ENCODE measurements at places on chromosomes 4 and X. TPM values are rescaled to one million over a fixed set of nuclear protein-coding genes. Genes with fewer than 3 reads are reported as not detected.

ENOPH1 gene
- 21.3 TPM for total RNA-seq

GRCh38 chr4:166741742-166742141 lies 492.6 kb downstream of the SPOCK3 start:
- H3K27ac ChIP-seq, result no peak overlapping the region
- no peak overlapping the region for H3K4me3 ChIP-seq
- no peak for DNase-seq
- no peaks in the 10 kb centered on the region for H3K4me1 ChIP-seq
- no peaks in the 10 kb centered on the region for H3K36me3 ChIP-seq

GRCh38 chr4:175961604-175962003 lies 104.0 kb upstream of the WDR17 start:
- H3K4me1 ChIP-seq, result no peaks in the 10 kb centered on the region
- no peaks in the 10 kb centered on the region for H3K36me3 ChIP-seq
- no peaks in the 10 kb centered on the region for H3K27me3 ChIP-seq
- no peak for DNase-seq
- H3K4me3 ChIP-seq, result no peak overlapping the region

DNA sequence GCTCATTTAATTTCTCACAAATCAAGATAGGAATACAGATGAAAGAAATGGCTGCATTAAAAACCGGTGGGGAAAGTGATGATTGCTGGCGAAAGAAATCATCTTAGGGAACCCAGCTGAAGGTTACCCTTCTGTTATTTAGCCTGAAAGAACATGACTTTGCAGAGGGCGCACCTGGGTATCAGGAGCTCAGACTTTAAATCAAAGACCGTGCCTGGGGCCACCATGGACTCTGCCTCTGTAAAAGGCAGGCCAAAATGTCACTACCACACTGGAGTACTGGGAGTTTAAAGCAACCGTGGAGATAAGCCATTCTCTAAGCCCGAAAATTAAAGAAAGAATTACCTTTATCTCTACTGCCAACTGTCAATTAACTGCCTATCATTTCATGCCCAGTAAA lies 24.3 kb downstream of the GPC3 start:
- H3K36me3 ChIP-seq, result no peaks in the 10 kb centered on the region
- no peaks in the 10 kb centered on the region for H3K27me3 ChIP-seq
- H3K4me3 ChIP-seq, result no peak overlapping the region
- no peaks in the 10 kb centered on the region for H3K4me1 ChIP-seq

- H3K27ac ChIP-seq, result no peak overlapping the region
- no peaks in the 10 kb centered on the region for H3K27me3 ChIP-seq
- H3K4me3 ChIP-seq, result no peak overlapping the region
- DNase-seq, result no peak
- H3K4me1 ChIP-seq, result no peaks in the 10 kb centered on the region
- H3K36me3 ChIP-seq, result no peaks in the 10 kb centered on the region
These were observed 54.3 kb downstream of the LRBA start for GRCh38 chr4:150960818-150961217.

GRCh38 chr4:44210750-44211149 lies 237.9 kb downstream of the KCTD8 start:
- H3K4me3 ChIP-seq, result no peak overlapping the region
- no peaks in the 10 kb centered on the region for H3K4me1 ChIP-seq
- no peak for DNase-seq
- H3K27me3 ChIP-seq, result no peaks in the 10 kb centered on the region
- H3K36me3 ChIP-seq, result no peaks in the 10 kb centered on the region

DNA sequence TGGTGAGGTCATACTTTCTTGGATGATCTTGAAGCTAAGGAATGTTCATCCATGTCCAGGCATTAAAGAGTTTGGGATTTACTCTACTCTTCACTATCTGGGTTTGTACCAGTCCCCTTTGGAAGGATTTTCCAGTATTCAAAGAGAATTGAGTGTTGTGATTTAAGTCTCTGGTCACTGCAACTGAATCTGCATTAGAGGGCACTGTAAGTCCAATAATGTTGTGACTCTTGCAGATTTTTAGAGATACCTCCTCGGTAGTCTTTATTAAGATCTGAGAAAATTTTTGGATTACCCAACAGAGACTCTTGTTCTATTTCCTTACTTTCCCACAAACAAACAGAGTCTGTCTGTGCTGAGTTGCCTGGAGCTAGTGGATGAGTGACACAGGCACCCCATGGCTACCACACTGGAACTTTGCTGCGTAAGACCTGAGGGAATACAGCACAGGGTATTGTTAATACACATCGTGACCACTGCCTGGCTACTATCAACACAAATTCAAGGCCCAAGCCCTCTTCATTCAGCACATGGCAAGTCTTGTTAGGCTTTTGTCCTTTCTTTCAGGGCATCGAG lies 357.1 kb upstream of the KLHL4 start:
- H3K27ac ChIP-seq, result no peak overlapping the region
- H3K4me1 ChIP-seq, result no peaks in the 10 kb centered on the region
- H3K4me3 ChIP-seq, result no peak overlapping the region
- DNase-seq, result no peak

All from esophagus squamous epithelium (tissue), 5 donors.